Activated T-cell treated with anti-CD3 and anti-CD28 coated beads for 4 hours (primary cell): ENCODE measurements at places on chromosomes 12 and 14.

DNA sequence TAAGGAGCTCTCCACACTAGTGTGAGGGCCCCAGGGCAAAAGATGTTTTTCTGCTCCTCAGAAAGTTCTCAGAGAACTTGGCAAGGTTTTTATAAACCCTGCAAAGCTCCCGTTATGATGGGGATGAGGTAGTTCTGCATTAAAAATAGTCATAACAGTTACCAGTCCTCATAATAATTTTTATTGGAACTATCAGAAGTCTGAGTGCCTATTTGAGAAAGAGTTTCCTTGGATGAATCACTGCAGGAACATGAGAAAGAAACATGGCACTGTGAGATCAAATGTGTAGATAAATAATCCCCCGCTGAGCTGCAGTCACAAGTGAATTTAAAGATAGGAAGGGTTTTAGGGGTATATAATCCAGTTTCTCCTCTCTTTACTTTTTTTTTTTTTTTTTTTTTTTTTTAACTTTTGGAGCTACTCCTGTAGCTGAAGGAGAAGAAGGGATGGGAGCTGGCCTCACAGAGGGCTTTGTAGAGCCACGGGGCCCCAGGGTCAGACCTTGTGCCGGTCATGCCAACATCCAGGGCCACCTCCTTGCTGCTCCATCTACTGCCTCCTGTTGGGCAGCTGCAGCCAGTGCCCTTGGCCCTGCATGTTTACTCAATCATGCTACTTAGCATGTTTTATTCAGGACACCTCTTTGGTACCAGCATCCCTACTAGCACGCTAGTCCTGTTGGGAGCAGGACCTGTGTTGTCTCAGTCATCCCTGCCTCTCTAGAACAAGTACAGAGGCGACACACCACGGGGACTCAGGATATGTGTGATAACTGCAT is 39.5 kb downstream of the EVL start:
- DNase-seq, result no peak

GRCh38 chr14:67523764-67524633 is 9.1 kb upstream of the PLEKHH1 start:
- DNase-seq, result no peak

DNA sequence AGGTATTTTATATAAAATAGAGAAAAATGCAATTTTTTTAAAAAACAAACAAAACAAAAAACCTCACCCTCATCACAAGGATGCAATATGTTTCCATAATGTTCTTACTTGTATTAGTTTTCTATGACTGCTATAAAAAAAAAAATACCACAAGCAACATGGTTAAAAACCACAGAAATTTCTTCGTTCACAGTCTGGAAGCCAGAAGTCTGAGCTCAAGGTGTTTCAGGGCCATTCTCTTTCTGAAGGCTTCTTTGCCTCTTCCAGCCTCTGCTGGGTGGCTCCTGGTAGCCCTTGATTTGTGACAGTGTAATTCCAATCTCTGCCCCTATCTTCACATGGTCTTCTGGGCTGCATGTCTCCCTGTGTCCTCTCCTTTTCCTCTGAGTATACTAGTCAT is 21.5 kb upstream of the SSTR1 start:
- no peak for DNase-seq

DNA sequence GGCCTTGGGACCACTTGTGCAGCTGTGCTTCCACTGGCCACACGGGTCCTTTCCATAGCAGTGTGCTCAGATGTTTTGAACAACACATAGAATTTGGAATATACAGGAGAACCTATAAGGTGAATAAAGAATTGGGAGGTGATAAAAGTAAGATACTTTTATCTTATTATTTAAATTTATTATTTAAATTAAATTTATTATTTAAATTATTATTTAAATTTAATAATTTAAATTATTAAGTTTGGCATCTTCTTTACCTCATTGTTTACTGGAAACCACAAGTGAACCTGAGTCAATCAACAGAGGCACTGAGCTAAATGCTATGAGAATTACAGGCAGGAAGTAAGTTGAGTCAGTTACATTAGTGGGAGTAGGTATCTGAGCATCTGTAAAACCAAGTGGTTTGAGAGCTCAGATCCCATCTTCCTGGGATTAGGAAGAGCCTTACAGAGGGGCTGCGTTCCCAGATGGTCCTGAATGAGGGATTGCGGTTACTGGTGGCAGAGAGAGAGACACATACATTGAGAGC is 103.1 kb downstream of the ESR2 start:
- no peak for DNase-seq

DNA sequence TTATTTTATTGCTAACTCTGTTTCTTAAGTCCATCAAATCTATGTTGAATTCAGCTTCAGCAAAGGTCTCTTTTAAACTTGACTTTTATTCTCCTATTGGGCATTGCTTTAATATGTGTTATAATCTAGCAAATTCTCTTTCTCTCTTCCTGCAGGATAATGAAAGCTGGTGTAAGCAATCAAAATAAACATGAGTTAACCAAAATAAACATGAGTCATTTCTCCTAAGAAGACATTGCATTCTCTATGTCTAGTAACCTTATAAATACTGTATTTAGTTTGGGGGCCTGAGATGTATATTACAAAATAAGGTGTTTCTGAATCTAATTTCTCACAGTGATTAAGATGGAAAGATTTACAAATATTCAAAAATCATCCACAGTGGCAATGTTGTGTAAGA is 739.1 kb upstream of the ATXN7L3B start:
- DNase-seq, result no peak

- DNase-seq, result no peak
Measured at GRCh38 chr12:71220260-71220659, 62.5 kb upstream of the TSPAN8 start.

- no peak for DNase-seq
Measured at GRCh38 chr12:70724444-70724843, 87.2 kb upstream of the PTPRB start.
